Sigmoid colon (tissue), 7 donors: ENCODE measurements at places on chromosomes 12 and 14. TPM values are rescaled to one million over a fixed set of nuclear protein-coding genes. Genes with fewer than 3 reads are reported as not detected.

DNA sequence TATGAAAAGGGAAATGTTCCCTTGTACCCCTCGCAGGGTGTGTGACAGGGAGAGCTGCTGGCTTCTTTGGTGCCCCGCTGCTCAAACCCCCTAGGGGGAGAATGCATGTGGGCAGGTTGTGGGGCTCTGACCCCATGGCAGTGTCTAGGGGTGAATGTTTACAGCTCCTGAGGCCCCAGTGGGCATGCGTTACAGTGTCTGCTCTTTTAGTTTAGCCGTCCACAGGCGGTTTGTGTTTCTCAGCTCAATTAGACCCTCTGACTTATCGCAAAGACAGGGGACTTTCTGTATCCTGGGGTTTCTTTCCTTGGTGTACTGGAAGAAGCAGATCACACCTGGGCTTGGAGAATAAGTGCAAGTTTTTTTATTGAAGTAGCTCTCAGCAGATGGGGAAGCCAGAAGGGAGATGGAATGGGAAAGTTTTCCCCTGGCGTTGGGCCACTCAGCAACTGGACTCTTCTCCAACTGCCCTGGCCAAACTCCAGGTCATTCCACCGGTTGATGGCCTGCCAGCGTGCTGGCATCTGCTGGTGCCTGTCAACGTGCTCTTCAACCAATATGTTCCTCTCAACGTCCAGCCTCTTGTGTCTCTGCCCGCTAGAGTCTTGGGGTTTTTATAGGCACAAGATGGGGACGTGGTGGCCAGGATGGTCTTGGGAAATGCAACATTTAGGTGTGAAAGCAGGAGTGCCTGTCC is 720.9 kb downstream of the FSCB start:
- no peaks in the 10 kb centered on the region for H3K4me1 ChIP-seq
- no peak overlapping the region for H3K4me3 ChIP-seq
- DNase-seq: no peak
- no peaks in the 10 kb centered on the region for H3K36me3 ChIP-seq

Gene POLE2
- total RNA-seq: 2.0 TPM

- H3K27ac ChIP-seq: no peak overlapping the region
- DNase-seq: no peak
- no peaks in the 10 kb centered on the region for H3K36me3 ChIP-seq
- H3K4me1 ChIP-seq: no peaks in the 10 kb centered on the region
Measured at GRCh38 chr14:101207897-101208296, 304.4 kb upstream of the RTL1 start.

Gene HOXC6
- total RNA-seq: not detected

DNA sequence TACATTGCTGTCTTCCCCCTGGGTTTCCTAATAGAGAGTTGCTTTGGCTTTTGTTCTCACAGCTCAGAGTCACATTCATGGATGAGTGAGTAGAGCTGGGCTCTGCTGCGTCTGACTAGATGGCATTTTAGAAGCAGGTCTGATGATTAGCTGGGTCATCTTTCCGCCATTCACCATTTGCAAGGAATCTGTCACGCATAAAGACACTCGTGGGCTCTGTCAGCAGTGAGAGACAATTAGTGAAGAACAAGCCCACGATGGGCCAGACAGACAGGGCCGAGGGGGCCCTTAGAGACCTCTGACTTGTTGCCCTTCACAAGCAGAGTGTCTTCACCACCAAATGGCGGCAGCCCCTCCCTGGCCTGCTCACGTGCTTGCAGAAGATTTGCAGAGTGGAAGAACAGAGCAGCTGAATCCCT is 175.0 kb downstream of the CRADD start:
- no peaks in the 10 kb centered on the region for H3K36me3 ChIP-seq
- no peaks in the 10 kb centered on the region for H3K27me3 ChIP-seq
- H3K4me1 ChIP-seq: peaks cover 2% of the 10 kb centered on the region
- H3K27ac ChIP-seq: no peak overlapping the region

GRCh38 chr12:105481392-105482300 is 151.2 kb downstream of the C12orf75 start:
- H3K4me3 ChIP-seq: no peak overlapping the region
- no peaks in the 10 kb centered on the region for H3K4me1 ChIP-seq
- H3K27me3 ChIP-seq: no peaks in the 10 kb centered on the region
- DNase-seq: no peak

GRCh38 chr12:93857991-93858447 is 180.8 kb downstream of the CRADD start:
- no peak for DNase-seq
- no peak overlapping the region for H3K4me3 ChIP-seq
- H3K4me1 ChIP-seq: peaks cover 11% of the 10 kb centered on the region
- H3K36me3 ChIP-seq: no peaks in the 10 kb centered on the region
- H3K27ac ChIP-seq: no peak overlapping the region

- no peaks in the 10 kb centered on the region for H3K4me1 ChIP-seq
- H3K27me3 ChIP-seq: no peaks in the 10 kb centered on the region
- peak; percentile 68 for DNase-seq
Measured at GRCh38 chr12:122125452-122126341, 47.1 kb downstream of the MLXIP start.

Gene PTGER2
- total RNA-seq: 2.5 TPM

Gene TAS2R30
- total RNA-seq: 10.5 TPM

Gene PLA2G1B
- total RNA-seq: not detected

GRCh38 chr12:31393004-31393550 is 67.1 kb upstream of the SINHCAF start:
- no peaks in the 10 kb centered on the region for H3K27me3 ChIP-seq
- no peak overlapping the region for H3K4me3 ChIP-seq
- H3K36me3 ChIP-seq: no peaks in the 10 kb centered on the region
- H3K27ac ChIP-seq: no peak overlapping the region
- DNase-seq: no peak
- no peaks in the 10 kb centered on the region for H3K4me1 ChIP-seq

Gene ASB2
- 117 TPM for total RNA-seq

GRCh38 chr14:64845878-64846277 is 33.8 kb downstream of the SPTB start:
- no peaks in the 10 kb centered on the region for H3K4me1 ChIP-seq
- H3K4me3 ChIP-seq: no peak overlapping the region
- H3K27me3 ChIP-seq: peaks cover 14% of the 10 kb centered on the region
- no peak for DNase-seq
- H3K36me3 ChIP-seq: no peaks in the 10 kb centered on the region

Gene ETV6
- 30.8 TPM for total RNA-seq

DNA sequence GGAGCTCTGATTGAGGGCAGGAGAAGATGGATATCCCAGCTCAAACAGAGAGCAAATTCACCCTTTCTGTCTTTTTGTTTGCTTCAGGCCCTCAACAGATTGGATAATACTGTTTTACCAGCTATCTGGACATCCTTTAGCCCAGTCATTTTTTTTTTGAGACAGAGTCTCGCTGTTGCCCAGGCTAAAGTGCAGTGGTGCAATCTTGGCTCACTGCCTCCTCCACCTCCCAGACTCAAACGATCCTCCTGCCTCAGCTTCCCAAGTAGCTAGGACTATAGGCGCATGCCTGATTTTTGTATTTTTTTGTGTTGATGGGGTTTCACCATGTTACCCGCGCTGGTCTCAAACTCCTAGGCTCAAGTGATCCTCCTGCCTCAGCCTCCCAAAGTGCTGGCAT is 40.8 kb downstream of the ARF6 start:
- H3K27me3 ChIP-seq: no peaks in the 10 kb centered on the region
- H3K36me3 ChIP-seq: no peaks in the 10 kb centered on the region
- no peaks in the 10 kb centered on the region for H3K4me1 ChIP-seq

DNA sequence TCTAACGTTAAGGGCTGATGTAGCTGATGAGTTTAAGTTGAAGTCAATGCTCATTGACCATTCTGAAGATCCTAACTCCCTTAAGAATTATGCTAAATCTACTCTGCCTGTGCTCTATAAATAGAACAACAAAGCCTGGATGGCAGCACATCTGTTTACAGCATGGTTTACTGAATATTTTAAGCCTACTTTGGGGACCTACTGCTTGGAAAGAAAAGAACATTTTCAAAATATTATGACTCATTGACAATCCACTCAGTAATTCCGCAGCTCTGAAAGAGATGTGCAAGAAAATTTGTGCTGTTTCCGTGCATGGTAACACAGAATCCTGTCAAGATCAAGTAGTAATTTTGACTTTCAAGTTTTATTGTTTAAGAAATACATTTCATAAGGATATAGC is 35.0 kb upstream of the NAV3 start:
- no peak overlapping the region for H3K27ac ChIP-seq
- no peak overlapping the region for H3K4me3 ChIP-seq
- no peaks in the 10 kb centered on the region for H3K27me3 ChIP-seq
- no peak for DNase-seq
- H3K36me3 ChIP-seq: no peaks in the 10 kb centered on the region
- no peaks in the 10 kb centered on the region for H3K4me1 ChIP-seq

- no peaks in the 10 kb centered on the region for H3K27me3 ChIP-seq
- no peak overlapping the region for H3K27ac ChIP-seq
- no peaks in the 10 kb centered on the region for H3K4me1 ChIP-seq
- H3K4me3 ChIP-seq: no peak overlapping the region
- H3K36me3 ChIP-seq: no peaks in the 10 kb centered on the region
Measured at GRCh38 chr12:44015333-44015941, 179.6 kb downstream of the TMEM117 start.

- no peak for DNase-seq
- no peaks in the 10 kb centered on the region for H3K36me3 ChIP-seq
- H3K4me3 ChIP-seq: no peak overlapping the region
Measured at GRCh38 chr12:94699801-94700200, 49.4 kb upstream of the TMCC3 start.

DNA sequence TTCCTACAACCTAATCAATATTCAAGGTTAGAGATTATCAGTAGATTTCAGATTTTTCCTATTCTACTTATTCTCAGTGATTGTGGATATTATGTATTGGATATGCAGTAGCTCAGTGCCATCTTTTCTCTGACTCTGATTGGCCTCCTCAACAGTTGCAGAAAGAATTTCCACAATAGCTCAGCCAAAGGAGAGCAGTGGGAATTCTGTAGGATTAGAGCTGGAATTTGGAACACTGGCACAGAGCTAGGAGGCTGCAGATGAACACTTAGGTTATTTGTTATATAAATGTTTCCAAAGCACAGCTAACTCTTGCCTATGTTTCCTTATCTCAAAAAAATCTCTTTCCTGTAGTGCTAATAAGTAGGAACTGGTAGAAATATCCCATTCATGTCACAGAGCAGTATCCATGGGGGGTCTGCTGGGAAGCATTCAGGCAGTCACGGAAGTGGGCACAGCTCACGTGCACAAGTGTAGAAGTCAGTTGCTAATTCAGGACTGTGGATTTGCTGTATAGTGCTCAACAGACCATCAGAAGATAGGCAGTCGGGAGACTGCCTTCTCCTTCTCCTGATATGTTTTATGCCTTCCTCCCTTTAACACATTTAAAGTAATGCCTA is 116.2 kb upstream of the TMEM260 start:
- no peaks in the 10 kb centered on the region for H3K4me1 ChIP-seq
- no peaks in the 10 kb centered on the region for H3K27me3 ChIP-seq
- no peak overlapping the region for H3K4me3 ChIP-seq
- H3K27ac ChIP-seq: no peak overlapping the region
- DNase-seq: no peak

- no peak for DNase-seq
- peaks cover 9% of the 10 kb centered on the region for H3K4me1 ChIP-seq
- no peaks in the 10 kb centered on the region for H3K36me3 ChIP-seq
- H3K27me3 ChIP-seq: no peaks in the 10 kb centered on the region
- no peak overlapping the region for H3K27ac ChIP-seq
Measured at GRCh38 chr12:50888666-50889065, 45.9 kb downstream of the TMPRSS12 start.

Gene HHIPL1
- total RNA-seq: 4.3 TPM

DNA sequence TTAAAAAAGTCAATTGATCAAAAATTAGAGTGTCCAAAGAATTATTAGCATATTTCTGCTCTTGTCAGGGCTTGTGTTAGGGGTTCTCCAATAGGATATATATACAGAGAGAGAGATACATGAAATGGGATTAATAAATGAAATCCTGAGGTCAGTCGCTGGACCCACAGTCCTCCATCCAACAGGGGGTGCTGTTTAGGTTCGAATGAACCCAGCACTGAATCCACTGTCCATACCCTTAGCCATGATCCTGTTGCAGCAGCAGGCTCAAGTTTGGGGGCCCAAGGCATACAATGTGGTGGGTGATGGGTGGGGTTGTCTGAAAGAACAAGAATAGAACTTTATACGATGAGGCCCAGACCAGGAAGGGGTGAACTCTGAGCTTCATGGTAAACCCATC is 780 bp upstream of the MYO1H start:
- no peaks in the 10 kb centered on the region for H3K36me3 ChIP-seq
- DNase-seq: no peak
- no peaks in the 10 kb centered on the region for H3K27me3 ChIP-seq
- no peaks in the 10 kb centered on the region for H3K4me1 ChIP-seq

Gene KSR2
- 0.41 TPM for total RNA-seq

Gene PMEL
- total RNA-seq: not detected

DNA sequence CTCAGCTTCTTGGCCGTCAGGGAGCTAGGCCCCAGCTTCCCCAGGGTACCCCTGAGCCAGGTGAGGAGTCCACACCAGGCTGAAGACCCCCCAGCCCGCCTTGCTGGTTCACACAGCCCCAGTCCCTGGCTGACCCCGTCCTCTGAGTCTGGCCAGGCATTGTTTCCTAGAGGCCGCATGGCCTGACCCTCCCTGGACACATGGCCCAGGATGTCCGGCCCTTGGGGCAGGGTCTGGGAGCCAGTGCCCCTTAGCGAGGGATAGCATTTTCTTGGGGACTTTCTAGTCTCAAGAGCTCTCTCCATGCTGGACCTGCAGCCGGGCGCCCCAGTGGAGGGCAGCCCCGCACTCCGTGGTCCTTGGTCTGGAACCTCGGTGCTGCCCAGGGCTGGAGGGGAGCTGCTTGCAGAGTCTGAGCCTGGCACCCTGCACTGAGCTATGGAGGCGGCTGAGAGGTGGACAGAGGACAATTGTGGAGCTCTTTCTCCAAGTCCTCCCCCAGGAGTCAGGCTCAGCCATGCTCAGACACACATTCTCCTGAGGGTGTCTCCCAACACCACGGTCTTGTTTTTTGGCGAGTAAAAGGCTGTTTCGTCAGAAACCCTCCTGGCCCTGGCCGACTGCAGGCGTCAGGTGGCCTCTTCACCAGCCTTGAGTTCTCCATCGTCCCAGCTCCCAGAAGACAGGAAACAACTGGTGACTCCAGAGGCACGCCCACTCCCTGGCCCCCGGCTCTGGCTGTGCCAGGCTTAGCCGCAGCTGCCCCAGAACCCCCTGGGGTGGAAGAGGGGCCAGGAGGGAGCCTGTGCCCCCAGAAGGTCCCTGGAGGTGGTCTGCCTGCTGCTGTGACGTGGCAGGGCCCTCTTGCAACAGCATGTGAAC is 17.6 kb upstream of the CRIP2 start:
- H3K4me1 ChIP-seq: no peaks in the 10 kb centered on the region
- no peak overlapping the region for H3K4me3 ChIP-seq
- H3K27me3 ChIP-seq: no peaks in the 10 kb centered on the region
- no peak for DNase-seq

Gene SLCO1A2
- not detected for total RNA-seq
